RWPE1 (cell line): ENCODE measurements at places on chromosomes 6 and 20.

DNA sequence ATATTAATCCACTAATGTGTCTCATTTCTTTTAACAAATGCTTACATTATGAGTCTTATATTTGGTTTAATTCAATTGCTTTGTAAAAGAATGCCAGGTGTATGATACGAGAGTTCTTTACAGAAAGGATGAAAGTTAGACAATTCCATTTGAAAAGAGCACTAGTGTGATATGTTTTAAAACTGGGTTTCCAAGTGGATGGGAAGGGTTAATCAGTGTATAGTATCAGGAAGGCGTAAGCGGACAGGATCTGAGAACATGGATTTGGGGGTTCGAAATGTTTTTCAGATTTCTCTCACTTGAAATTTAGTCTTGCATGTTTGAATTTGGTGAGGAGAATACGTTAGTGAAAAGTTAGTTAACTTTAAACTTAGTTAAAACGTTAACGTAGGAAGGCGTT is 2.6 kb downstream of the FOXO3 start:
- no peak for DNase-seq

GRCh38 chr6:47413752-47414422 is 63.7 kb upstream of the CD2AP start:
- DNase-seq, result peak; percentile 46

GRCh38 chr20:24011282-24011681 is 22.7 kb upstream of the GGTLC1 start:
- DNase-seq, result no peak

GRCh38 chr6:52144196-52145076 is 41.7 kb upstream of the IL17A start:
- DNase-seq, result no peak

GRCh38 chr6:8219352-8219943 is 117.1 kb upstream of the EEF1E1 start:
- DNase-seq, result peak; percentile 51

DNA sequence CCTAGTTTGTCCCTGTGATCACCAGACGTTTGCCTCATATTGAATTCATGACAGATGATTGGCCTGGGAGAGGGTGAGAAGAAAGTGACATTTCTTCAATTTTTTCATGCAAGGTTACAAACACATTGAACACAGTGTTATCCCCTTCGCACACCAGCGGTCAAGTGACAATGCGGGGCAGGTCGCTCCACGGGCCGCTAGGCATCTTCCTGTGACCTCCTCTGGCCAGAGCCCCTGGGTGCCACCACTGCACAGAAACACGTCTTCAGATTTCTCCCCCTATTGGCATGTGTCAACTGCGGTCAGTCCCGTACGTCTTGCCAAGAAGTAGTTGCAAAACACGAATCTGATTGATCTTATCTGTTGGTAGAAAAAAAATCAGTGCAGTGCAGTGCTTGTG is 97.1 kb downstream of the PXDC1 start:
- DNase-seq, result no peak

DNA sequence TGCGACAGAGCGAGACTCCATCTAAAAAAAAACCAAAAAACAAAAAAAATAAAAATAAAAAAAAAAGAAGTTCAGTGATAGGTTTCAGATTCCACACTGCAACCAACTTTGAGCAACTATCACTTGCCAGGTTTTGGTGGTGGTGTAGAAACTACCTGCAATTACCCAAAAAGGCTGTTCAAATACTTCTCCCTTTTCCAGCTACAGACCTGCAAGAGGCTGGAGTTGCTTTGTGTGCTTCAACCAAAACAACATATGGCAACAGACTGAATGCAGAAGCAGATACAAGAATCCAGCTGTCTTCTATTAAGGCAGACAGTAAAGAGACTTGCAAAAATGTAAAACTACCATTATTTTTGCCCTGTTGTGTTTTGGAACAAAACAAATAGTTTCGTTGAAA is 9.3 kb upstream of the BCAS1 start:
- no peak for DNase-seq

DNA sequence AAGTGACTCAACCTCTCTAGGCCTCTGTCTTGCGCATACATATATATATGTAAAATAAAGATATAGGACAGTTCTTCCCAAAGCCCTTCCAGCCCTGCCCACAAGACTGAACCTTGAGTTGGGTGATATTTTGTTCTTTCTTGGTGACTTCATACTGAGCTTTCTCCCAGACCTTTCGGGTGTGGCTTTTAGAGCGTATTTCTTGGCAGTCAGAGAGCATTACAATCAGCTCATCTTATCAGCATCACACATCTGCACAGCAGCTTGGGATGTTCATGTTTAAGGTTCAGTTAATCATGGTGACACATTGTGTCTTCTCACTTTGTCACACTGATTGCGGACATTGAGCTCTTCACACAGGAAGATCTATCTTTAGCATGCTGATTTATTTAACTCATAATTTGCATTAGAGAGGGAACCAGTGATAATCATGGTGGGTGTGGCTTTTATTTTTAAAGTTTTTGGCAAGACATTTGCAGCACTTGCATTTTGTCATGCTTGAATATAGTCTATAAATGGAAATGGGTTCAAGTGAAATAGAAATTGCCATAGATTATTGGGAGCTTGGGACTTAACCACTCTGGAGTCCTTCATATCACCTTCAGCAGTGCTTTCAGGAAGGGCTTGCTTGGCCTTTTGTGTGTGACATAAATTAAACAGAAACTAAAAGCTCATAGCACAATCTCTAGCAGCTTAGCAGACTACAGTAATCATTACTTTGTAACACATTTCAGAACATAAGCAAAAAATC is 8.3 kb downstream of the KIF3B start:
- no peak for DNase-seq

GRCh38 chr20:15310361-15310760 is 972.9 kb upstream of the FLRT3 start:
- peak; percentile 8 for DNase-seq

- DNase-seq, result no peak
Observed at GRCh38 chr20:2729251-2729713, 36.7 kb downstream of the EBF4 start.

- no peak for DNase-seq
Observed at GRCh38 chr20:1364106-1364505, 28.7 kb downstream of the FKBP1A start.

DNA sequence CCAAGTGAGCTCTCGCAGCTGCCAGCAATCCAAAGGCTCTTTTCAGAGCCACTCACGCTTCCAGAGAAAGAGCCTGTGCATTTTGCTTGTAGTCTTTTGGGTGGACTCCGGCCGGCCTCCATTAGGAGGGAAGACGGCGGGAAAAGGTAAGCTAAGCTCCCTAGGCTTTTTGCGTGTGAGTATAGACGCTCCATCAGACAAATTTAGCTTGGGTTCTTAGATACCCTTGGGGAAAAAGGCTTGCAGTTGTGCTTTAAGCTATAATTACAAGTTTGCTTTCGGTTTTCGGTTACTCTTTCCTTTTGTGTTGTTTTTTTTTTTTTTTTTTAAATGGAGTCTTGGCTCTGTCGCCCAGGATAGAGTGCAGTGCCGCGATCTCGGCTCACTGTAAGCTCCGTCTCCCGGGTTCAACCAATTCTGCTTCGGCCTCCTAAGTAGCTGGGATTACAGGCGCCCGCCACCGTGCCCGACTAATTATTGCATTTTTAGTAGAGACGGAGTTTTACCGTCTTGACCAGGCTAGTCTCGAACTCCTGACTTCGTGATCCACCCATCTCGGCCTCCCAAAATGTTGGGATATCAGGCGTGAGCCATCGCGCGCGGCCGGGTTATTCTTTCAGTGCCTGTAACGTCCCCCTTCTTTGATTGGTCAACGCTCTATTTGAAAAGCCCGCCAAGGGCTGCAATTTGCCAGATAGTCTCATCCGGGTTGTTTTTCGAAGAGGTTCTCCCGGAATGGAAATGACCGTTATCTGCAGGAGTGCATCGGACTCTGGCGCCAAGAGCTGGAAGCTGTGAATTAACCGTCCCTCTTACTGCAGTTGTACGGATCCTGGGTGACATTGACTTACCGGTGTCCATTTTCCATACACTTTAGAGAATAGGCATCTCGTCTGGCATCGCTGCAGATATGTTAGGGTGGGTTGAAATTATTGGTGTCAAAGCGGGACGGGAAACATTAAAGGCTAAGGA is 18.1 kb downstream of the OR2B2 start:
- DNase-seq, result peak; percentile 92

DNA sequence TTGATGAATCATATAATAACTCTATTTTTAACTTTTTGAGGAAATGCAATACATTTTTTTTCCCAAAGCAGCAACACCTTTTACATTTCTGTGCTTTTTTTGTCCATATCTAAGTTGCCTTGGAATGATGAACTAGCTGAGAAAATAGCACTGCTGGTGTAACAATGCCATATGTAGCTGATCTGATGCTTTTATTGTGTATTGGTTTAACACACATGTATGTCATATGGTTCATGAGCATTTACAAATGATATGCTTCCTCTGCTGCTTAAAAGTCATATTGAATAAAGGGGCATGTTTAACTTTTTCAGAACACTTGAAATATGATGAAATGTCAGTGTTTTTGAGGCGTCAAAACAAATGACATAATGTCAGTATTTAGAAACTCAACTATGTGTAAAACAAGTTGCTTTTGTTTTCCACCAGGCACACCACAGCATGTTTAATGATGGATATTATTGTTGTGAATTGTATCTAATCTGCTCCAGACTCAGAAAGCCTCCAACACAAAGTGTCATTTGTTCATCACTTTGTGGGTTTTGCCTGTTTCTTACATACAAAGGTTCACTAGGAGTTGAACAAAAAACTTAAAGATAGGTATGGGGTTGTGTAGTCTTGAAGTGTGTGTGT is 775.8 kb upstream of the FLRT3 start:
- DNase-seq, result no peak

DNA sequence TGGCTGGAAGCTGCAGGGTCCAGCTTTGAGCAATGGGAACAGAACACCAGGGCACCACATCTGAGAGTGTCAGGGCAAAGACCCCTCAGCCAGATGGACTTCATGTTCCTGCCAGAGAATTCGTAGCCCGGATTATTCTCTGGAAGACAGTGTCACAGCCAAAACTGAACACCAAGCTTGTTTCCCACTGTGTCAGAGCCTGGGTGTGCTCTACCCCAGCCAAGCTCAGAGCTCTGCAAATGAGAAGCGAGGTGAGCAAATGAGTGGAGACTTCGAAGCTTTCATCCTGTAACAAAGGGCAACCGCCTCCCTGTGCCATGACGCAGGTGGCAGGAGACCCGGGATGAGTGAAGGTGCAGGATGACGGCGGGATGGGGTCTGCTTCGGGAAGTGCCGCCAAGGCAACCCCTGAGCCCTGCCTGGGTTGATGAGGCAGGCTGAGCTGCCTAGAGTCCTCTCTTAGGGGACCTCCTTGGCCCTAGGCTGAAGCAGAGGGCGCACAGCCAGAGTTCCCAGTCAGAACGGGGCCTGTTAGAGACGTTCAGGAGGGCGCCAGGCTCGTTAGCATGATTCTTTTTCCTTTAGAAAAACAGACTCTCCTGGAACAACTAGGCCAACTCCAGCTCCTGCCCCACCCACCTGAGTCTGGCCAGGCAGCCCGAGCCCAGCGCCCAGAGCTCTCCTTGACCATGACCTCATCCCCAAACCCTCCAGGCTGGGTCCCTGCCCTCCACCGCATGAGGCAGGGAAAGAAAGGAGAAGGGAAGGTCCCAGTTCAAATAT is 187.7 kb downstream of the SOD2 start:
- no peak for DNase-seq

- DNase-seq, result no peak
Observed at GRCh38 chr6:96304997-96305396, 216.6 kb upstream of the UFL1 start.

DNA sequence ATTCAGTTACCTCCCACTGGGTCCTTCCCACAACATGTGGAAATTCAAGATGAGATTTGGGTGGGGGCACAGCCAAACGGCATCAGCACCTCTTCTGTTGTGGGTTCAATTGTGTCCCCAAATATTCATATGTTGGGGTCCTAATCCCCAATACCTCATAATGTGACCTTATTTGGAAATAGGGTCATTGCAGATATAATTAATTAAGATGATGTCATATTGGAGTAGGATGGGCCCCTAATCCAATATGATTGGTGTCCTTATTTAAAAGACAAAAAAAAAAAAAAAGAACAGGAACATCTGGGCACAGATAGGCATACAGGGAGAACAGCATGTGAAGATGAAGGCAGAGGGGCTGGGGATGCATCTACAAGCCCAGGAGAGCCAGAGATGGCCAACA is 89.4 kb downstream of the BFSP1 start:
- DNase-seq, result no peak

DNA sequence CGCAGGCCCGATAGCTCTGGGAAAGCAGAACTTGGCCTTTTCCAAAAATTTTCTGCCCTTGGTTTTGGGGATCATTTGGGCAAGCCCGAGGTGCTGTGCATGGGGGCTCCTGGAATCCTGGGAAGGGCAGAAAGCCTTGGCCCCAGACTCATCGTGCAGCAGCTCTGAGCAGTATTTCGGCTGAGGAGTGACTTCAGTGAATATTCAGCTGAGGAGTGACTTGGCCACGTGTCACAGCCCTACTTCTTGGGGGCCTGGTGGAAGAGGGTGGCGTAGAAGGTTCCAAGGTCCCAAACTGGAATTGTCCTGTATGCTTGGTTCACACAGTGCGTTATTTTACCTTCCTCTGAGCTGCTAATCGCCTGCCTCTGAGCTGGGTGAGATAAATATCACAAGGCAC is 1.1 kb upstream of the BMP2 start:
- DNase-seq, result no peak

GRCh38 chr20:50810063-50810462 is 15.2 kb downstream of the BCAS4 start:
- no peak for DNase-seq

DNA sequence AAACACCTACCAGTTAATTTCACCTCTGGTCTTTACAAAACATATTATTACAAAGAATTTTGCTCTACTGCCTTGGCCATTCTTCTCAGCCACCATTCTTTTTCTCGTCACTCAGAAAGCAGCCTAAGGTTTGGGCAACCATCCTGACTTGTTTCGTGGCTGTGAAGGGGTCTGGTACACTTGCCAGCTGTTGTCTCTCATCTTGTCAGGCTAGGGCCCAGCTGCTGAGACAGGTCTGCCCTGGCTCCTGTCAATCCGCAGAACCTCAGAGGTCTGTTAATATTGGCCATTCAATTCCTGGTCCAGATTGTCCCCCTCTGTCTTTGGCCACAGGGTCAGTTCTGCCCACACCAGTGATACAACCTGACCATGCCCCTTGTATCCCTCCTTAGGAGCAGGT is 197.7 kb downstream of the UBE3D start:
- no peak for DNase-seq
